ENCODE measurements at places on chromosomes 7 and 10. TPM values are rescaled to one million over a fixed set of nuclear protein-coding genes. Genes with fewer than 3 reads are reported as not detected.
A peak's percentile ranks its signal among the peaks of the same experiment; 100 is the strongest.

GRCh38 chr7:2196381-2197378 lies 36.1 kb downstream of the MAD1L1 start:
- DNase-seq: no peak

GRCh38 chr7:137771273-137771672 lies 75.5 kb downstream of the DGKI start:
- no peak for DNase-seq

GRCh38 chr10:84336406-84337090 lies 8.2 kb downstream of the CCSER2 start:
- no peak for DNase-seq

The BEND7 gene
- 5.6 TPM for total RNA-seq

DNA sequence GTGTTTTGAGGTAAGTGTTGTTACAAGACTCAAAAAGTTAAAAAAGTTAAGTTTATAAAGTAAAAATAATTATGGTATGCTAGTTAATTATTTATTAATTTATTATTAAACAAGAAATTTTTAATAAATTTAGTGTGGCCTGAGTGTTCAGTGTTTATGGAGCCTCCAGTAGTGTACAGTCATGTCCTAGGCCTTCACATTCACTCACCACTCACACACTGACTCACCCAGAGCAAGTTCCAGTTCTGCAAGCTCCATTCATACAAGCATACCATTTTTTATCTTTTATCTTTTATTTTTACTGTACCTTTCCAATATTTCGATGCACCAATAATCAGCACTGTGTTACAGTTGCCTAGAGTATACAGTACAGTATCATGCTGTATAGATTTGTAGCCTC lies 381.2 kb upstream of the MGMT start:
- no peak for DNase-seq

The TMEM225B gene
- not detected for total RNA-seq

DNA sequence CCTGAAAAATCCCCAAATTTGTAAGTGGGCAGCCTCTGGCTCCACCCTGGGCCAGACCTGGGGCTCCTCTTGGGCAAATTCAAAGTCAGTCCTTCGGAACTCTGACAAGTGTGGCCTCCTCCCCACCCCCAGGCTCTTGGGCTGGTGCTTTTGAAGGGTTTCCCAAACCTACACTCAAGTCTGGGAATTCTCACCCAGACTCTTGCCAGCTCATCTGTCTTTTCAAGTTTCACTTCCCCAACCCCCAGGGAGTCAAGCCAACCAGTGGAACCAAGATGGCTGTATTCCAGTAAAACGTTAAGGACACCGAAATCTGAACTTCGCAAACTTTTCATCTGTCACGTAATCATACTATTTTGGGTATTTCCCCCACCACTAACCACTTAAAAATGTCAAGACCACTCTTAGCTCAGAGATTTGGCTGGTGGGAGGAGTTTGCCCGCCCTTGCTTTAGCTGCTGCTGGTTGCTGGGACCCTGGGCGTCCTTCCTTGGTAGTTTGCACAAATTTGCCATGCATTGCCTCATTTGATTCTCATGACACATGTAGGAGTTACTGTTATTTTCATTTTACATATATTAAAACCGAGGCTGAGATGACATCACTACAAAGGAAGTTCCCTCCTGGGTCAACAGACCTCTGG lies 1.7 kb upstream of the MYO1G start:
- peak; percentile 68 for DNase-seq

- DNase-seq: no peak
Measured at GRCh38 chr10:109454691-109455090, 468.6 kb downstream of the XPNPEP1 start.

DNA sequence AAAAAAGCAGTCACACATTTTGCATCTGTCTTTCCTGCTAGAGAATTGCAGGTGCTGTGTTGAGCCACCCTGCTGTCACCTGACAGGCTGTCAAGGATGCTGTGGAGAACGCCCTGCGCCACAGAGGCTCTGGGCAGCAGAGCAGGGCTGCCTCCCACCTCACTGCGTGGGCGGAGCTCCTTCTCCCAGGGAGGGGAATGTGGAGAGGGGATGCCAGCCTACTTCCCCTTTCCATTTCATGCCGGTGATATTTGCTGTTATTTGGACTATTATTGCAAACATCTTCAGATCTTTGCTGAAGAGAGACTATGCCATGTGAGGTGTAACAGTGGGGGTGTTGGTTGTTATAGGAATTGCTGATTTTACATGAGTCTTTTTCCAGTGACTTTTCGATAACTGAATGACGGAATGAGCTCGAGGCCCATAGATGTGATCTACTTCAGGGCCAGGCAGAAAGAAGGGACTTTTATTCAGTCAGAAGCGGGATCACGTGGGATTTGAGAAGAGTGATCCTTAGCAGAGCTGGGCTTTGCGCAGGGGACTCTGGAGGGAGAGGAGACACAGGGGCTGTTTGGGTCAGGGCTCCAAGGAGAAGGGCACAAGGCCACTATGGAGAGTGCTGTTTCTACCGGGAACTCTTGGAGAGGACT lies 13.6 kb upstream of the PRKAG2 start:
- DNase-seq: no peak

GRCh38 chr10:74586088-74586585 lies 240.3 kb upstream of the KAT6B start:
- no peak for DNase-seq

DNA sequence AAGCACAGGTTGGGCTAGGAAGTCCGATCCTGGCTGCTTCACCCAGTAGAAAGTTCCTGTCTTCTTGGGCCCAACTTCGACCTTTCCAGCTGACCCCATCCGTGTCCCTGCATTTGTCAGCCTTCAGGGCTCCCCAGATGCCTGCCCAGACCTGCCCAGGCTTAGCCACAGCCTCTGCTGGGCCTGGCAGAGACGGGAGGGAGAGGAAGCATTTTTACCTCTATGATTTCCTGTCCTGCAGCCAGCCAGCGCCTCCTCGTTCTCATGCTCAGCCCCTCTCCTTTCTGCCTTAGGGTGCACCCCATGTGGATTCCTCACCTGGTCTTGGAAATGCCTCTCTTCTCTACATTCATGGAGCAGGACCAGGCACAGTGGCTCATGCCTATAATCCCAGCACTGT lies 3.7 kb downstream of the METTL27 start:
- no peak for DNase-seq

- no peak for DNase-seq
Measured at GRCh38 chr10:24382979-24383663, 174.2 kb downstream of the KIAA1217 start.

GRCh38 chr10:100766693-100767421 lies 21.5 kb downstream of the PAX2 start:
- no peak for DNase-seq

DNA sequence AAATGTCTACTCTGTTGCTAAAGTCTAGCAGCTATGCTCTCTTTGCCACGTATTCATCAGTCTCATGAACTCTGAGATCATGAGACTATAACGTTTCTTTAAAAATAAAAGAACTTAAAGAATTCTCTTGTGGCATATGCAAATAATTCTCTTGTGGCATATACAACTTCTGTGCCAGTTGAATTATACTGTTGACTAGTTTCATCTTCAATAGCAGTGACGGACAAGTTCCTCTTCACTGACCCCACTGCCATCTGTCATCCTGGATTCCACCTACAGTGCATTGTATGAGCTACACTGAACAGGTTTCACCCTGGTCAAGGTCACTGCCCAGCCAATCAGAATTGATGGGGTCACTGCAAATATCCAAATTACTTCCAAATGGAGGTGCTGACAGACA lies 88.2 kb downstream of the CD36 start:
- DNase-seq: no peak

- DNase-seq: peak; percentile 46
Measured at GRCh38 chr7:51139796-51140195, 176.8 kb downstream of the COBL start.

DNA sequence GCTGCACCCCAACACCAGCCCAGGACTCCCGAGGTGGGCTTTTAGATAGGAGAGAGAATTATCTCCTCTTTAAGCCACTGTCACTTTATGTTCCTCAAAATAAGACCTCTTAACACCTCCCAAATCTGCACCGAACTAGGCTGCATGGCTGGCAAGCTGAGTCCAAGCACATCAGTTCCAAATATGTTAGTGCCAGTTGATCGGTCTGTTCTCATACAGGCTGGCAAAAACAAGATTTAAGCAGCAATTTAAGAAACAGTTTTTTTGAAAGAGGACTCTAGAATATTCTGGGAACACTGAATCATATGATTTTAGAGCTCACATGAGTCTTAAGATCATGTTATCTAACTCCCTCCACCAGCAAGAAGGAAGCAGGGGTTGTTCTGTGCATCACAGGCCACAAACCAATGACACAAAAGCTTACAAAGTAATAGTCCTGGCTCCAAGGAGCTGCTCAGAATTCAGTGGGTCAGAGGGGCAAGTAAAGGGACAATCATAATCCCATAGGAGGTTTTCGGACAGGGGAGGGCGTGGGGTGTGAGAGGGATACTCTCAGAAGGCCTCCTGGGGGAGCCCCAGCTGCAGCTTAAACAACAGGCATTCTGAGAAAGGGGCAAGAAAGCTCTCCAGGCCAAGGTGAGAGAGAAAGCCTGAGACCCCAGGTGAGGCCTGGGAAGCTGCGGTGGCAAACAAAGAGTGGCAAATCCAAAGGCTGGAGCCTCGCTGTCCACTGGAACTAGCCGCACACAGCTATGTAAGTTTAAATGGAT lies 7.1 kb downstream of the COBL start:
- DNase-seq: no peak

DNA sequence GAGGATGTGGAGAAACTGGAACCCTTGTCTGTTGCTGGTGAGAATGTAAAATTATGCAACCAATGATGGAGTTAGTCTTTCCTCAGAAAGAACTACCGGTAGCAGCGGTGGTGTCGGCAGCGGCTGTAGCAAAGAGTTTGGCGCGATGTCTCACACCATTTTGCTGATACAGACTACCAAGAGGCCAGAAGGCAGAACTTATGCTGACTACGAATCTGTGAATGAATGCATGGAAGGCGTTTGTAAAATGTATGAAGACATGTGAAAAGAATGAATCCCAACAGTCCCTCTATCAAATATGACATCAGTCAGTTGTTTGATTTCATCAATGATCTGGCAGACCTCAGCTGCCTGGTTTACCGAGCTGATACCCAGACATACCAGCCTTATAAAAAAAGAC lies 10.6 kb downstream of the CLEC2L start:
- no peak for DNase-seq

The PNLIPRP3 gene
- total RNA-seq: 0.06 TPM

DNA sequence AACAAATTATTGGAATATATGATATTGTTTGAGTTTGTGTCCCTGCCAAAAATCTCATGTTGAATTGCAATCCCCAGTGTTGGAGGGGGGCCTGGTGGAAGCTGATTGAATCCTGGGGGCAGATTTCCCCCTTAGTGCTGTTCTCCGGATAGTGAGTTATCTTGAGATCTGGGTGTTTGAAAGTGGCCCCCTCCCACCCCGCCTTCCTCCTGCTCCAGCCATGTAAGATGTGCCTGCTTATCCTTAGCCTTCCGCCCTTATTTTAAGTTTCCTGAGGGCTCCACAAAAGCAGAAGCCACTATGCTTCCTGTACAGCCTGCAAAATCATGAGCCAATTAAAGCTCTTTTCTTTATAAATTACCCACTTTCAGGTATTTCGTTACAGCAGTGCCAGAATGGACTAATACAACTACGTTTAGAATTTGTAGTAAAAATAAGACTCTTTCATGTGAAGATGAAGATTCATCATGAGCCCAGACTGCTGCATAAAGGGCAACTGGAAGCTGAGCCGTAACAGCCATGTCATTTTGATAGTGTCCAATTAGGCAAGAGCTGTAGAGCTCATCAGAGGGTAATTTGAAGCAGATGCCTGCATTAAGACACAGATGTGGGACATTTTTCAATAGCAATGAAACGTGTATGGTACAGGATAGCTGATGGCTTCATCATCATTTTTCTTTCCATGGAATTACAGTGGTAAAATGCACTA lies 1007.2 kb downstream of the REEP3 start:
- no peak for DNase-seq

DNA sequence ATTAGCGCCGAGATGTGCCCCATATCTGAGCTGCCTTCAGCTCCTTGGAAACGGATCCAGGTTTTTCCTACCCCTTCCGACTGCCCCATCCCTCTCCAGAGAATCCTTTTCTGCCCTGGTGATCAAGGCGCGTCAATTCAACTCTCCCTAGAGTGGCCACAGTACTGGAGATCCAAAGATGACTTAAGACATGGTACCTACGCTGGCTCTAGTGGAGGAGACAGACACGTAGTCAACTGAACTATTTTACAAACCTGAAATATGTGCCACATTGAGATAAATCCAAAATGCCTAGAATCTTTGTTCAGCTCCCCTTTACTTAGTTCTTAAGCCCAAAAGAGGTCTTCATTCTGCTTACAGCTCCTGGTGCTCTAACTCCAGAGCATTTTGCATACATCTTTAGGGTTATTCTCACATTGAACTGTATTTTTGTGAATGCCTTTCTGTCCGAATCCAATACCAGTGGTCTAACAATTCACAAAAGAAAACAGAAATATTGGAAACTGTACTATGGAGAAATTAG lies 444 bp upstream of the TNPO3 start:
- no peak for DNase-seq

- no peak for DNase-seq
Measured at GRCh38 chr7:139654276-139655181, 123.3 kb downstream of the HIPK2 start.

The GRID1 gene
- total RNA-seq: not detected

The GNGT1 gene
- total RNA-seq: not detected

The DNAJC2 gene
- 33.8 TPM for total RNA-seq

DNA sequence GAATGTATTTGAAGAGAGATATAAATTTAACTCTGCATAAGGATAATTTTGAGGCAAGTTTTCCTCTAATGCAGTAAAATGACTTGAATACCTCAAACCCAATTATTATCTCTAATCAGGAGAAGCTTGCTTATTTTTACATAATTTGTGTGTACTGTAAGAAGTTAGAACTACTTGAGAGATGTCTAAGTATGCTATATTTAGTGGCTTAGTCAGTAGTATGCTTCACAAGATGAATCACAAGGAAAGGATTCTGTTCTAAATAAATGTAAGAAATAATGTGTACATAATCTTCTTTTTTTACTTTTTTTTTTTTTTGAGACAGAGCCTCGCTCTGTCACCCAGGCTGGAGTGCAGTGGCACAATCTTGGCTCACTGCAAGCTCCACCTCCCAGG lies 13.7 kb downstream of the PHTF2 start:
- peak; percentile 74 for DNase-seq

DNA sequence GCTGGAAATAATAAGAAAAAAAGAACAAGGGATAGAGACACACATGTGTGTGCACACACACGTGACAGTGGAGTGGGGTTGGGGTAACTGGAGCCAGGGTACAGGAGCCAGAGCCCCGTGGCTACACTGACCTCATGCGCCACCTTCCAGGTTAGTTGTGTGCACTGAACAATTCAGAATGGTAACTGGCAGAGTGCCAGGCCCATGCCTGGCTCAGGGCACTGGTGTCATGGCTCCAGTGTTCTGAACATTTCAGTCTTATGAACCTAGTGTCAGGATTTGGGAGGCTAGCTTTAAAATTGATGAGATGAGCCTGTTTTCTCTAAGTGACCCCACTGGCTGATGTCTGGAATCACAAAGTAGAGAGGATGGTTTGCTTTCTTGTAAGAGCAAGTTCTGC lies 269.6 kb downstream of the SORCS3 start:
- no peak for DNase-seq

The NRCAM gene
- 6.0 TPM for total RNA-seq
